ENCODE measurements at places on chromosomes 2 and 18. TPM values are rescaled to one million over a fixed set of nuclear protein-coding genes. Genes with fewer than 3 reads are reported as not detected.

DNA sequence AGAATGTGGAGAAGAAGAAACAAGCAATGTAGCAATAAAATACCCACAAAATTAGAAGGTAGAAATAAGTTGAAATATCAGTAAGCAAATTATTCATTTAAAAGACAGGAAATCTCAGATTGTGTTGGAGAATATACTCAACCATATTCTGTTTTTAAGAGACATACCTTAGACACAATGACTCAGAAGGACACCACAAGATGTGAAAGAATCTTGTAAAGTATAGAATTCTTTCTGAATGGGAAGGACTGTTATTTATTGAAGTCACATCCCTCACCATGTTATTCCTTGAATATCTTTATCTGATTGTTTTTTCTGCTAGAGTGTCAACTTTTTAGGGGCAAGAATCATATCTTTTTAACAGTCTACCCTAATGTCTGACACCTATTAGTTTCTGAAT is 50.4 kb downstream of the CTAGE1 start:
- no peak for DNase-seq

MBD1 gene
- total RNA-seq: 57.2 TPM

MEP1B gene
- total RNA-seq: not detected

ABCG5 gene
- total RNA-seq: not detected

ALLC gene
- total RNA-seq: not detected

ASXL3 gene
- total RNA-seq: 0.35 TPM

DNA sequence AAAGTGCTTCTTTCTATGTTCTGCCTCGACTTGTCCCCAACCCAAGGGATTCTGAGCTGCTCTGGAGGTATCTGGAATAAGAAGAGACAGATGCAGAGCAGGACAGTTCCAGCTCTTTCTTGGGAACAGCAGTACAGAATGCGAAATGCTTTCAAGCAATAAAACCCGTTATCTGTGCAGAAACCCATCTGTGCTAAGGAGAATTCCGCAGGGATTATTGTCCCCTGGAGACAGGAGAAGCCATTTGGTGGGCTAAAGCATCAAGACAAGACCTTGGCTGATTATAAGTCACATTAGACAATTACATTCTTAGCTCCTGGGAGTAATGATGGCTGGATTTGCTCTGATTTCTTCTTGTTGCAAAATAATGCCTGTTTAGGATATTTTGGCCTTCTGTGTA is 185.4 kb upstream of the GLI2 start:
- no peak for DNase-seq

DNA sequence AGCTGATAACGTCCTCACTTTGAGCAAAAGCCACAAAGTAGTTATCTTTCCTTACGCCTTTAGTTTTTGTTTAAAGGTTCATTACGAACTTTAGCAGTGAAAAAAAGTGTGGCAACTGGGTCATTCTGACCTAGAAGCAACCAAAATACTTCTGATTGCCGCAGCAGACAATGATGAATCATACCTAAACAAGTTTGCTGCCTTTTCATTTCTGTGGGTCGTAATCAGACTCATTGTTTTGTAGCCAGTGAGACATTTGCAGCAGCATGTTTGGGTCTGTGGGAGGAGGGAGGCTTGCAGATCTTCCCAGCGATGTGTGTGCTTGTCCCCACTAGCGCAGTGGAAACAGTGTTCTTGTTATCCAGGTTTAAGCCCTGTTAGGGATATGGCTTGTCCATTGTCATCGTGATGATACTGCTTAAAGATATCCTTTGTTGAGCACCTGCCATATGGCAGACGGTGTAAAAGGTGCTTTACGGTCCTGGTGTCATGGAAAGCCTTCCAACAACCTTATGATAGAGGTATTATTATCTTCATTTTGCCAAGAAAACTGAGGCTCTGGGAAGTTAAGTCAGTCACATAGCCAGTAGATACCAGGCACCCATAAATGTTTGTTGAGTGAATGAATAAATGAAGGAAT is 1.3 kb upstream of the GREB1 start:
- DNase-seq: no peak

GRCh38 chr2:141508806-141509595 is 621.8 kb downstream of the LRP1B start:
- no peak for DNase-seq

DNA sequence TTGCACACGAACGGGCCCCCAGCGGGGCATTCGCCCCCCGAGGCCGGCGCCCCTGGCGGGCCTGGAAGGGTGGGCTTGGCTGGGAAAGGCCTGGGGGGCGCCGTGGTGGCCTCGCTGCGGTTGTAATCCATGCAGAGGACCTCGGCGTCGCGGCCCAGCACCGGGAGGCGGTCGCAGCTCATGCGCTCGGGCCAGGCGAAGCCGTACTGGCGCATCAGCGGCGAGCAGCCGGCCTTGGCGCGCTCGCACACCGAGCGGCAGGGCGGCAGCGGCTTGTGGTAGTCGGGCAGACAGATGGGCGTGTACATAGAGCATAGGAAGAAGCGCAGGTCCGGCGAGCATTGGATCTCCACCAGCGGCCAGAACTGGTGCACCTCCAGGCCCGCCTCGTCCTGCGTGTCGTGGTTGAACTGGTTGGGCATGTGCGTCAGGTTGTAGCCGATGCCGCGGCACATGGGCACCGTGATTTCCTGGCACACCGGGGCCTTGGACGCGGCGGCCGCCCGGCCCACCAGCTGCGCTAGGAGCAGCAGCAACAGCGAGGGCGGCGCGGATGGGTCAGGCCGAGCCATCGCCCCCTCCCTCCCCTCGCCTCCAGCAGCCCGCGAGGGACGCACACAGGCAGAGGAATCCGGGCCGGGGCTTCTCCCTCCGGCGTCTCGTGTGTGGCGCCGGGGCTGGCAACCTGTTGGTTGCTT is 1.4 kb downstream of the FZD5 start:
- DNase-seq: peak; percentile 42

DNA sequence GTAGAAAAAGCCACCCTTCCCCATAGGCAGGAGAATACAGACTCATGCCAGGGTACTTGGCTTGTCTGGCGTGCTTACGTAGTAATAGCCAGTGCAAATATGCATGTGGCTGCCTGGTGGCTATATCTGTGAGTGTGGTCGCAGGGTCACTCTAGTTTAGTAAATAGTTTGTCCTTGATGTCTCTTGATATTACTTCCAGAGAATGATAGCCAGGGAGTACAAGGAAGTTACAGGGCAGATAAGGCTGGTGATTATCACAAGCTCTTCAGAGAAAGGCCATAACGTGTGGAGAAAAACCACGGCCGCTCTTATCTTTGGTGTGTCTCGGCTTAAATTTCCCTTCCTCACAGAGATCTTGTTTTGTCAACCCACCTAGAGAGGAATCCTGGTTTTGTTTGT is 54.3 kb upstream of the SLC39A10 start:
- no peak for DNase-seq

- peak; percentile 5 for DNase-seq
These were observed 325.4 kb downstream of the SMAD2 start for GRCh38 chr18:47605093-47605492.

DNA sequence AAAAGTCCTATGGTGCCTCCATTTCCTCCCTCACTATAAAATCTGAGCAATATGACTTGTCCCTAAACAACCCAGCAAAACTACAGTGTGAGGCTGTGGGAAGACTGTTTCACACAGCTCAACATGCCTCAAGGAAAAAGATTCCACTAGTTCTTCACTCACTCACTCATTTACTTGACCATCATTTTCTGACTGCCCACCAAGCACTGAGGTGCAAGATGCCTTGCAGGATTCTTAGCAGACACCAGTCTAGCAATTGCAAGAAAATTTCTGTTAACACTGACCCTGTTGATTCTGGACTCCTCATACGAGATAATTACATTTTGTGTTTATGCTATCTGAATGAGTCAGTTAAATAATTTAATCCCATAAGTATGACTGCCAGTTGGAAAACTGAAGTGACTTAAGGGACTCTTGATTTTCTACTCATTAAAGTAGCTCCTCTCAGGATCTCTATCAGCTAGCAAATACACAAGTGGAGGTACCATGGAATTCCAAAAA is 51.9 kb upstream of the PCBP1 start:
- DNase-seq: no peak

GRCh38 chr2:44686561-44686960 is 254.9 kb upstream of the SIX3 start:
- no peak for DNase-seq

- no peak for DNase-seq
These were observed 44.9 kb downstream of the MALT1 start for GRCh38 chr18:58716060-58716756.

DNA sequence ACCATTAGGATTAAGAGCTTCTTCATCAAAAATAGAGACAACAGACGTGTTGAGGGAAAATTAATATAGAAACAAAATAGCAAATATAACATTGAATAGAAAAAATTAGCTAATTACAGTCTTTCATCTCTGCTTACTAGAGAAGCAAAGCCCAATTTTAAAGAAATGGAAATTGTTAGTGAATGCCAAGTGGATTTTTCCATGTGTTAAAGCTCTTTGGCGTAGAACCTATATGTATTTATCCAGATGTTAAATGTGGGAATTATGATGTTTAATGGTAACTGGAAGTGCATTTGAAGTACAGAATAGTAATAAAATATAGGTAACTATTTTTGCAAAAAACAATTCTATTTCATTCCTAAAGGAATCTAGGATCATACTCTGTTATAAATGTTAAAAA is 212.0 kb upstream of the COL3A1 start:
- no peak for DNase-seq

GRCh38 chr2:12052796-12053195 is 306.4 kb downstream of the LPIN1 start:
- DNase-seq: no peak

DNA sequence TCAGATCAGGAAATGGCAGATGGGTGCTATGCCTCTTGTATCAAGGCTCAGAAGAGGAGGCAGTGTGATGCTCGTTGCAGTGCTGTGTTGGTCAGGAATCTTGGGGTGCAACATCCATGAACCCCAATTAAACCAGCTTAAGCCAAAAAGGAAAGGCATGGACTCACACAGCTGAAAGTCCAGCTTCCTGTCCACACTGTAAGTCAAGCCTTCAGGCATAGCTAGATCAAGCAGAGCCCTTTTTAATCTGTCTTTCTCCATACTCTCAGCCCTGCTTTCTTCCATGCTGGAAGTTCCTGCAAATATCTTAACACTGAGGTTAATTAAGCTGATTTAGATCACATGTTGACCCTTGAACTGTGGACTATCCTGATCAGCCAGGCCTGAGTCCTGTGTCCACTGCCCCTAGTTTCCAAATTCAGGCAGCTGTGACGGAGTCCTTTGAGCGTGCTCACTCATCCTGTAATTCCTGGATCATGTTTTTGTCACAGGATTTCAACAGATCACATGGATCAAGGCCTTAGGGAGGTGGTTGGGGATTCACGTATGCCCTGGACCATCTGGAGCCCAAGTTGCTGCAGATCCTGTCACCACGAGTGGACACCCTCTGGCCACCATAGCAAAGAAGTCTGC is 4.5 kb upstream of the C2orf74 start:
- DNase-seq: no peak

MYO5B gene
- total RNA-seq: 9.3 TPM

- no peak for DNase-seq
These were observed 154.1 kb upstream of the MMADHC start for GRCh38 chr2:149741646-149742045.

DNA sequence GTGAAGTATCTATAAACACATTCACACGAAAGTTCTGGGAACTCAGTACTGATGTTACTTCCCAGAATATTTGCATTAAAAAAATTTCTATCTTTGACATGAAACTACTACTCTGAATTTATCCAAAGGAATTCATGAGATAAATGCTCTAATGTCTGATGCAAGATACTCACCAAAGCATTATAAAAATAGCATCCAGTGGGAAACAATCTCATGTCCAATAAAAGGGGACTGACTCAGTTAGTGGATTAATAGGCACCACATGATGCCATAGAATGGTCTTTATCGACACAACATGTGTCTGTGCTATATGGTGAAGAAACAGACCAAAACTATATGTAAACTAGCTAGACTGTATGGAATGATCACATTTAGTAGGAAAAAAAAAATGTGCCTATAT is 33.9 kb downstream of the LAMA3 start:
- DNase-seq: no peak

DNA sequence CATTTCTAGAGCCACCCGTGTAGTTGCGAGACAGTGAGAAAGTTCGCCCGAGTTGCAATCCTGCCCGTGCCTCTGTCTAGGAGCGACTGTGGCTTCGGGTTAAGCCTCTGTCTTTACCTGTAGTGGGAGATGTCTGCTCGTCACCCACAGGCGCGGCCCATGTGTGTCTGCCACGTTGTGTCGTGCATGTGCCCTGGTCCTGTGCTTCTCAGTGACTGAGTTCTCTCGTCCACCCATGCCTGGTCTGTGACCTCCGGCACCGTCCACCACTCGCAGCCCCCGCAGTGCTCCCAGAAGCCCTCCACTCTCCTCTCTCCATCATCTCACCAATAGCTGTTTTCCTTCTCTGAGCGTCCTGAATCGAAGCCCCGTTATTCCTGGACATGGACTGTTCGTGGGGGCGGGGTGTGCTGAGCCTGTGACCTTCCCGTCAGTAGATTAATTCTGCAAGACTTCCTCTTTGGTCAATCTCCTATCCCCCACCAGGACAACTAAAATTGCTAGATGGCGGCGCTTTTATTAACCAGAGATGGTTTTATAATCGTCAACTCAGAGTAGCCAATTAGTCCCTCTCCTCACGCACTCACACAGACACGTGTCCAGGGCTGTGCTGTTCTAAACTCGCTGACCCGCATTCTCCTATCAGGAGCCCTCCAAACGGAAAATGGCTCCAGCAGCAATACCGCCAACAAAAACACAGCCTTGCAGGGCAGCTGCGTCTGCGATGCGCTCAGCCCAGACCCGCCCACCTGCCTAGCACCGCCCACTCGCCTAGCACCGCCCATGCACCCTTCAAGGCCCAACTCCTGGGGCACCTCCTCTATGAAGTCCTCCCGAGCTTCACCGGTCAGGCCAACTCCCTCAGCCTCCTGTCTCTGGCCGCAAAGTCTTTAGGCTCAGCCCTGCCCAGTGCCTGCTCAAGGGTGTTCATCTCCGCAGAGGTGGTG is 119.4 kb downstream of the TWIST2 start:
- DNase-seq: peak; percentile 81

MIB1 gene
- total RNA-seq: 48.8 TPM

CENPO gene
- 47.3 TPM for total RNA-seq

SLC39A6 gene
- total RNA-seq: 33.9 TPM

DNA sequence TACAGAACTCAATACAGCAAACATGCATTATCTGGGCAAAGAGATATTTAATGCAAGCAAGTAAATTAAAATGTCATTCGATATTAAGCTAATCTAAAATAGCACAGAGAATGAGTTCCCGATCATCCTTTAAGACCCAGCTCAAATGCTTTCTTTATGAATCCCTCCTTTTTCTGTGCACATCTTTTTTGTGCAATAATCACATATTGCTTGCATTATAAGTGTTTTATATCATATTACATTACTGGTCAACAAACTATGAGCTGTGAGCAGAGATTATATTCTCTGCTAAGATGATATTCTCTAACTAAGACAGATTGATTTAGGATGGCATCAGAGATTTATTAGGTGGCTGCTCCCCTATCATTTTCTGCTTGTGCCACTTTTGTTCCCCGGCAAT is 146.1 kb downstream of the ERBB4 start:
- DNase-seq: no peak
